ENCODE measurements at places on chromosomes 6 and 20.

DNA sequence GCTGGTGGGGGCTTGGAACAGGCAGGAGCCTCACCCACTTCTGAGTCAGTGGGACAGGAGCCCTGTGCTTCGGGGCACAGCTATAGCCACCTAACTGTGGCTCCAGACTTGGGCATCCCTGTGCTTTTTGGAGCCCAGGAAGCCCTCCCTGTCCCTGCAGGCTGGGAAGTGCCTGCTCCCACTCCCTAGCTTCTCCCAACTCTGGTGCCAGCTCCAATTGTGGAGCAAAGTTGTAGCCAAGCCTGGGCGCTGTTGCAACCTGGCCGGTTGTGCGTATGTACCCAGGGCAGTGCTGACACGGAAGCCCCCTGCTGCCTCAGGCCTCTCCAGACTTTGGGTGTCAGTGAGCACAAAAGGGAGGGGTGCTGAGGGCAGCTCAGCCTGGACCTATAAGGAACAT lies 601.7 kb upstream of the GJE1 start:
- DNase-seq = no peak

GRCh38 chr6:41021832-41022231 lies 17.2 kb downstream of the UNC5CL start:
- no peak for DNase-seq

DNA sequence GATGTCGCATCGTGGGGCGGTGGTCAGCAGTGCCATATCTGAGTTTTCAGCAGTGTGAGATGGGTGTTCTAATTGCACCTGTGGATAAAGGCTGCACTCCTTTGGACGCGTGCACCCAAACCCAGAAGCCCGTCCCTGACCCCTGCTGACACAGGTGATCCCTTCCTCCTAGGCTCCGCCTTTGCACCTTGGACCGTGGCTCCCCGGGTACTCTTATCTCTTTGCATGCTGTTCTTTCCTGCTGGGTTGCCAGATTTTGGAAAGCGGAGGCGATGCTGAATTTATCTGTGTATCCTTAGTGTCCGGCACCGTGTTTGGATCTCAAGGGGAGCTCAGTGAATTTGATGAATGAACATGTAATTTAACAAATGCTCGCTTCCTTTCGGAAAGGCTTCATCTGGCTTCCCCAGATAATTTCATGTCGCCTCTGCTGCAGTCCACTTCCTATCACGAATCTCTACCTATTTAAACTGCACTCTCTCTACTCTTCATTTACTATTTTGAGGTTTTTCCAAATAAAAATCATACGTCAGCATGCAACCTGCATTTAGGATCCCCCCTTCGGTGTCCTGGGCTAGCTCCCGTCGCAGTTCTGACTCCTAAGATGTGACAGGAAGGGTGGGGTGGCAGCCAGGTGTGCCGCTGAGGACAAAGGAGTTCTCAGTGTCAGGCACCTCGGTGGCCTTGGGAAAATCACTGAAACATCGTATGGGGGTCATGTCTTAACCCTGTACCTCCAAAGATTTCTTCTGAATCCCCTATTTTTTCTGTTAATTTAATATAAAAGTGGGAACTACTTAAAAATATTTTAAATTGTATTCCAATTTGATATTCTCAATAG lies 753 bp upstream of the PERP start:
- no peak for DNase-seq

DNA sequence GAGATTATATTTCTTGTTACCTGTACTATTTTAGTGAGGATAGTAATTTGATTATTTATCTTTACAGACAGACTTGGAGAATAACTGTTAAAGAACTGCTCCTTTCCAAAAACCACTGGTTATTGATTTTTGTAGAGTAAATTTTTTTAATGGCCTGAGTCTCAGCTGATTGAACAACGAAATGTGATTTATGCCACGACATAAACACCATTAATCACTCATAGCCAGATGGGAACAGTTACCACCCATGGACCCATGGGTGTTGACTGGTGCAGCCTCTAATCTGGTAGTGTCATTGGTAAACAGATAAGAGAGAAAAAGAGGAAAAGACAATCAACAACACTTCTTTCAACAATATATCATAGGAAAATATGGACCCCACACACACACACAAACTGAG lies 101.4 kb upstream of the BEND6 start:
- DNase-seq = no peak

- no peak for DNase-seq
These were observed 23.1 kb downstream of the PHACTR2 start for GRCh38 chr6:143700684-143701348.
